ENCODE measurements at places on chromosomes 12 and 14.

DNA sequence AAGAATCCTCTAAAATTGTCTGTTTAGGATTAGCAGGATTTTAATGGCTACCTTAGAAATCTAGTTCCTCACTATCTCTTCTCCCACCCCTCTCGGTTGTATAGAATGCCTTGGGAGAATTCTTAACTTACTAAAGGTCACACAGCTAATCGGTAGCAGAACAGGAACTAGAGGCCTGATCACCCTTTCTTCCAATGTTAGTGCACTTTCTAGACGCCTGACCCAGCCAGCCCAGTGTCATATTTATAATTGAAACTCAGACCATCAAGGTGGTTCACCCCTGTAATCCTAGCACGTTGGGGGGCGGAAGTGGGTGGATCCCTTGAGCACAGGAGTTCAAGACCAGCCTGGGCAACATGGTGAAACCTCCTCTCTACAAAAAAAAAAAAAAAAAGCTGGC, 1.7 kb downstream of the TIGAR start:
- DNase-seq: no peak

- no peak for DNase-seq
Observed at GRCh38 chr12:111971800-111972199, 41.2 kb downstream of the TMEM116 start.

- no peak for DNase-seq
Observed at GRCh38 chr12:95484524-95484923, 10.6 kb downstream of the METAP2 start.

DNA sequence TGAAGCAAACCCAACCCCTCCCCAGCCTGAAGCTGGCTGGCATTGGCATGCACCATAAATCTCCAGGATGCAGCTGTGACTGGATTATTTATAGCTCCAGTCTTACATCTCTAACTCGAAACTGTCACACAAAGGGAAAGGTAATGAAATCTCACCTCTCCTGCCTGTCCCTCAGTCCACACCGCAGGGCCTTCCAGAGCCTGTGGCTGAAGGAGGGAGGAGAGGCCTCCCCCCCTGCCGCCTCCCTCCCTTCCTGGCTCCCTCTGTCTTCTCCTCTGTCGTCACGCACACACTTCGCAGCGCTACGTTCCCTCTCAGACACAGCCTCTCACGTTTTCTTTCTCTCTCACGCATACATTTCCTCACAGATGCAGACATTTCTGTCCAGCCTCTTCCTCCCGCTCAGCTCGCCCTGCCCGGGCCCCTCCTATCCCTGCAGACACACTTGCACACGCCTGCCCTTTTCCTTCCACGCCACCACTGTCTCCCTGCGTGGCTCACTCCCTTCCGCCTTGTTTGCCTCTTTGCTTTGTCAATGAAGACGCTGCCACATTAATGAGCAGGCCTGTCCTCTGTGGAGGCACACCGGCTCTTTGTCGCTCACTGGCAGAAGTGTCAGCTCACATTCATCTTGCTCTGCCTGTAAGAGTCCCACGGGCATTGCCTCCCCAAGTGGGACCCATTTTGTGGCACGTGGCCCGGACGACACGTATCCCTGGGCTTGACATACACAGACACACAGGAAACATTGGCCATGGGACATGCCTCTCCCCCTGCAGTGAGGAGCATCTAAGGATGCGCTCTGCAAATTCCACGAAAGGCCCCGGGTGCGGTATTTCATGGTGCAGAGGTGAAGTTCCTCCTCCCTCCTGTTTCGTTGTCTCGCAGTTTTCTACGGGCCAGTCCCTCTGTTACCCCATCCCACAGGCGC, 27.9 kb downstream of the IRF2BPL start:
- peak; percentile 97 for DNase-seq

DNA sequence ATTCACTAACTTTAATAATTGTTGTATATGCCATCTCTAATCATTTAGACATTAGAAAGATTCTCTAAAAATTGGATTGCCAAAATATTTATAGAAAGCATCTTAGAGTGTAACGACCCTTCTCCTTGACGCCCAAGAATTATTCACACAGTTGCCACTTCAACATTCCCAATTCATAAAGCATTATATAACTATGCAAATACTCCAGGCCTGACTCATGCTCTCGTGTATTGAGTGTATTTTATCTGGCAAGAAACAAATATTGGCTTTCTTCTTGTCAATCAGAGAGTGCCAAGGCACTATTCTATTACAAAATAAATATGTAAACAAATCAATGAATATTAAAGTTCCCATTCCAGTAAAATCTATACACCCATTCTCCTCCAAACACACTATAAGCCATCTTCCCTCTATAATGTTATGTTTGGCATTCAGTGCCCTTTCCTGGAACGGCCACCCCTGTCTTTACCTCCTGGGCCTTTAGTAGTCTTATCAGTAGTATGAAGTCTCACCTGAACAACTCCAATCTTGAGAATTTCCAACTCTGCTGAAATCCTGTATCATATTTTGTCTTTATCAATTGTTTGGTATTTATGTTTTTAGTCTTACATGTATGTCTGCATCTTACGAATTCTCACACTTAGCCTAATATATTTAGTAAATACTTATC, 182.6 kb downstream of the PIK3C2G start:
- DNase-seq: no peak

DNA sequence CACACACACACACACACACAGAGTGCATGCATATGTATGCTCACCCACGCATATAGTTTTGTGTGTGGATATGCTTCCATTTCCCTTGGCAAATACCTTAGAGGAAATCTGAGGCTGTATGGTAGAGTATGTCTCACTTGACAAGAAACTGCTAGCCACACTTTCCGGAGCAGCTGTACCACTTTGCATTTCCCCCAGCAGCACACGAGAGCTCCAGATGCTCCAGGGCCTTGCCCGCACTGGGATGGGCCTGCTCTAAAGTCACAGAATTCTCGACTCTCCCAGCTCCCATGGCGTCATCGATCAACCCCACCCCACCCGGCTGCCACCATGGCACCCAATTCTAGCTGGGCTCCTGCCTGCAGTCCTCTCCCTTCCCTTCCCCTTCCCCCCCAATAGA, 21.9 kb downstream of the CLMN start:
- no peak for DNase-seq

- no peak for DNase-seq
Observed at GRCh38 chr12:60252359-60253096, 656.7 kb downstream of the SLC16A7 start.

Data from KBM-7 (cell line).